ENCODE measurements at places on chromosomes 6 and 20.

DNA sequence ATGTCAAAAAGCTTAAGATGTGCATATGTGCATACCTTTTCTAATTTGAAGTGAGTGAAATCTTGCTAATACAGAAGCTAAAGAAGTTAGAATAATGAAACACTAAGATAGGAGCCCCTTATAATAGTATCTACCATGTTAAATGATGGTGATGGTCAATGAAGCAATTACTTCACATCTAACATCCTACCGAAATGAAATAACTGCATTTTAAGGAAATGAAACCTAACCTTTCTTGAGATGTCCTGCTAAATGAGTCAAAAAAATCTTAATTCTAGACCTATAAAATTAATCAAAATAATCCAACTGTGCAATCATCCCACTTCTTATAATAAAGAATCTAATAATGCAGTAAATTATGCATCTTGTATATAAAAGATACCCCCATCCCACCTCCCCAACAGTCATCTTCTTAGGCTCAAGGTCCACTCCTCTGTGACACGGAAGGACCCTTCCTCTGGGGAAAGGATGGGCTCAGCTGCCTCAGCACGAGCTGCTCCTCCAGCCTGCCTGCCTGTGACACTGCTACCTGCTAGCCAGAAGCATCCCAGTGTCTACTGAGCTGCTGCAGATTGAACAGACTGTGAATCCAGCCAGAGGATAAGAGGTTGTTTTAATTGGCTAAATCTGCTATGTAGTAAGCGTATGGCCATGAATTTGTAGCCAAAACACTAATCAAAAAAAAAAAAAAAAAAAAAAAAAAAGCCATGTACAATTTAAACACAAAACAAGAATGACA lies 129.6 kb upstream of the BEND3 start:
- no peak for DNase-seq

DNA sequence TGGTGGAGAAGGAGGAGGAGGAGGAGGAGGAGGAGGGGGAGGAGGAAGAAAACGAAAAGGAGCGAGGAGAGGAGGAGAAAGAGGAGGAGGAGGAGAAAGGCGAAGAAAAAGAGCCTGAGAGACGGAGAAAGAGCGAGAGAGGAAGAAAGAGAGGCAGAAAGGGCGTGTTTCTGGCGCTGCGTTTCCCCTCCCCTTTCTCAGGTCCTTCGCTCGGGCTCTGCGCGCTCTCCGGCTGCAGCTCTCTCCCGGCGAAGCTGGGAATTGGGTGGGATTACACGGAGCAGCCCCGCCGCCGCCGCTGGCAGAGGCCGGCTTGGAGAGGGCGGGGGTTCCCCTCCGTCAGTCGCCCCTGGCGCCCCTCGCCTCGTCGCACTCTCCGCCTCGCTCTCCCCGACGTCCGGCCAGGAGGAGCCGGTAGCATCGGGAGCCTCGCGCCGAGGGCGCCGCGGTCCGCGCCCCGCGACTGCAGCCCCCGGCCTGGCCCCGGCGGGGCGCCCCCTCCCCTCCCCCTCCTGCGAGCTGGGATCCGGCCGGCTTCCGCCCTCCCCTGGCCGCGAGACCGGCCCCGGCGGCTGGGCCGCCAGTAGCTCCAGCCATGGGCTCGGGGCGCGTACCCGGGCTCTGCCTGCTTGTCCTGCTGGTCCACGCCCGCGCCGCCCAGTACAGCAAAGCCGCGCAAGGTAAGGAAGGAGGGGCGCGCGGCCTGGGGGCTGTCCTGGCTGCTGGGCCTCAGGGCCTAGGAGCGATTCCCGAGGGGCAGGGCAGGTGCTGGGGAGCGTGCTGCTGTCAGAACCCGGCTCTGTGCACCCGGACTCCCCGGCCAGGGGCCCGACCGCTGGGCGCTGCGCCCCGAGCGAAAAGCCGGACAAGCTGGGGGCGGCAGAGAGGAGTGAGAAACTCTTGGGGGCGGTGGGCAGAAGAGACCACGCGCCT lies at the start of gene SCUBE3:
Gene SCUBE3 (plus strand): TSS at position 133 of the 933 bp plus-strand sequence. CDS start 463 bp downstream, at position 596.
- no peak for DNase-seq

DNA sequence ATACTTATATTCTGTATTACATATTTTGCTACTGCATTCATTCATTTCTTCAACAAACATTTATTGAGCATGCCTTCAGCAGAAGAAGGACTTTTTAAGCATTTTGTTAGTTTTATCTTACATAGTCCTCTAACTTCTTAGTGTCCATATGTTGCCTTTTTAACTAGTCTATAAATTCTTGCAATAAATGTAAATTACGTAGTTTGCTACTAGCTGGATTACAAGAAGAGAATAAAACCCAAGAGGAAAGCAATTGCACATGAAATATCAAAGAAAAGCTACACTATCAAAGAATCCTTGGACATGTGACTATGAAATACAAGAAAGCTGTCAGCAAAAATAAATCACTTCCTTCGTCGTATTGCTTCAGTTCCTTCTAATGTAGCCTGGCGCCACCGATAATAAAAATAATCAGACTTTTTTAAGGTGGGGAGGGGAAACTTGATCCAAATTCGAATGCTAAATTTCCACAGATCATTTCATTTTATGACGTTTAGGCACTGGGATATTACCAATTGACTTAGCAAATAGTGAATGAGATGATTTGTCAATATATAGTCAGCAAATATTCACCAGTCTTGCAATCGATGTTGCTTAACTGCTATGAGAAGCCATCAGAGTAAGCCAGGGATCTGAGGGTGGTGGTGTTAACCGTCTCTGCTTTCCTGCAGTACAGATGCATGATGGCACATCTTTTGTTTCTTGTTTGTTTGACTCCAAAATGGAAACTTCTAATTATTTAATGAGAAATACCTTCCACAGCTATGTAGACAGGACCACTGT lies 258.7 kb upstream of the EXOC2 start:
- no peak for DNase-seq

- DNase-seq = no peak
Measured at GRCh38 chr6:26183237-26183580, 96.0 kb downstream of the HFE start.

- DNase-seq = no peak
Measured at GRCh38 chr6:170098428-170099170, 192.3 kb downstream of the DLL1 start.

- DNase-seq = no peak
Measured at GRCh38 chr6:163188746-163189145, 225.8 kb upstream of the QKI start.

- DNase-seq = no peak
Measured at GRCh38 chr6:143490775-143491174, 20.7 kb downstream of the FUCA2 start.

Measured in stimulated activated CD4-positive, alpha-beta T cell treated with anti-CD3 and anti-CD28 coated beads, Interleukin-4, amount 100 ng/mL, for 4 hours (primary cell).